ENCODE measurements at places on chromosomes 5 and 9.

DNA sequence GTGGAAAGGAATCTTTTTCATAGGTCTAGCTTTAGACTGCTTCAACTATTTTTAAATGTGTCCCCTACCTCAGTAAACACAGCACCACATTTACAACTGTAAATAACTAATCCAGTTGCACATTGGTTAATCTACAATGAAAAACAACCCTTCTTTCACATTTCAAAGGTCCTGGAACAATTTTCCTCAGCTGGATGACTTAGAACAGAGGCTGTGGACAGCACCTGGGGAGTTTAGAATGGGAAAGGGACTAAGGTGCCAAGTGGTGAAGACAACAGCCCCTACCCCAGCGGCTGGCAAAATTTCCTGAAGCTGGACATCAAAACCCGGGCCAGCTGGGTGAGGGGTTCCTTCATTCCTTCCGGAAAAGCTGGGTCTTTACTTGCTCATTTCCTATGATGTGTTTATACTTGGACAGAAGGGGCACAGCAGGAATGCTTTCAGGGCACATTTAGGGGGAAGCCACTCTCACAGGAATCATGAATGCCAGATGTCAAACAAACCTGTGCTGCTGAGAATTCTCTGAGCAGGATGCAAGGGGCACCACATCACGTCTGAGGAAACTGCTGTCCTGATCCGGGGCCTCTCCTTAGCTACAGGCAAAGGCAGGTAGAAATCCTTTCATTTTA, 158.3 kb downstream of the NR2F1-AS1 start:
- DNase-seq, result no peak

DNA sequence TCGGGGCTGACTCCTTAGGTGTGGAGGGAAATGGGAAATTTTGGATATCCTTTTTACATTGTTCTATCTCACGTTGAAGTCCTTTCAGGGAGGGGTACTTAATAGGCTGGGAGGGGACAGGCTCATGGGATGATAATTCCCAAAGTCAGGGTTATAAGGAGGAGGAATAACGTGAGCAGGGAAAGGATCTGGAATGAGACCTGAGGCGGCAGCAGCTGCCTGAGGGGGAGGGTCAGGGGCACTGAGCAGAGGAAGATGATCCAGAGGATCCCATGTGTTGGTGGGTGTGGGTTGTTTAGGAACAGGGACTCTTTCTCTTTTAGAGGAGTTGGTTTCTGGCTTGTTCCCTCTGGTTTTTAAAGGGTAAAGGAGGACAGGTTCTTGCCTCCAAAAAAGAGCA, 18.7 kb downstream of the IFT74 start:
- no peak for DNase-seq

- no peak for DNase-seq
These were observed 34.5 kb upstream of the SPARC start for GRCh38 chr5:151721087-151721646.

DNA sequence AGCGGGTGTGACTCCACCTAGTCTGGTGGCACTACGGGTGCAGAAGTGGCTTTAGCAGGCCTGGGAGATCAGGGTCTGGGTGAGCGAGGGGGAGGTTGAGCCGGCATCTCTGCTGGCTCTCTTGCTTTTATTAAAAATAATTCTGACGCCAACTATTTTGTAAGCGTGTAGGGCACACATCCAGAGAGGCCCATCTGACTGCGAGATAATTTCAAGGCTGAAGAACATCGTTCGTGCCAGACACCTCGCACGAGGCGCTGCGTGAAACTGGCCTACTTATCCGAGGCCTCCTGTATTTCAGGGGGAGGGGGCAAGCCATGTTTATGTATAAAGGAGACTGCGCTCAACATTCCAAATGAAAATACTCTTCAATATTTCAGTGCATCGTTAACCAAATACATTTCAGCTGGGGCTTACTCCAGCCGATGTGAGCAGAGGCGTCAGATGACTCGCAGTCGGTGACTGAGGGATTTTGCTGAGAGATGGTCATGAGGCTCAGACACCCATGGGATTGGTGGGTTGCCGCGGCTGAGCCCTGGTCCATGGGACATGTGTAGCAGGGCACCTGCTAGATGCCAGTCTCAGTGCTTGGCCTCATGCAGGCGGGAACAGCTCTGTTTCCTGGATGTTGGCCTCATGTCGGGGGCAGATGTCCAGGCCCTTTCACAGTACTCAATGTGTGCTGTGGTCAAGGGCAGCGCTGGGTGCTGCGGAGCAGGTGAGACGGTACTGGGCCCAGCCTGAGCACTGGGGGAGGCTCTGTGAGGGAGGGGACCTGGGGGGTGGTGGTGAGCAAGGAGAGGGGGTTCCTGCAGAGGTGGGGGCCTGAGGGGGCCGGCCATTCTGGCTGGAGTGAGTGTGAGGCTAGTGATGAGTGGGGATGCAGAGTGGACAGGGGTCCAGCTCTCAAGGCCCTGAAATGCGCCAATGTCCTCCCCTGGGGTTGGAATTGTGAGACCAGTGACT, 201.5 kb downstream of the DAB2IP start:
- DNase-seq, result peak; percentile 46

DNA sequence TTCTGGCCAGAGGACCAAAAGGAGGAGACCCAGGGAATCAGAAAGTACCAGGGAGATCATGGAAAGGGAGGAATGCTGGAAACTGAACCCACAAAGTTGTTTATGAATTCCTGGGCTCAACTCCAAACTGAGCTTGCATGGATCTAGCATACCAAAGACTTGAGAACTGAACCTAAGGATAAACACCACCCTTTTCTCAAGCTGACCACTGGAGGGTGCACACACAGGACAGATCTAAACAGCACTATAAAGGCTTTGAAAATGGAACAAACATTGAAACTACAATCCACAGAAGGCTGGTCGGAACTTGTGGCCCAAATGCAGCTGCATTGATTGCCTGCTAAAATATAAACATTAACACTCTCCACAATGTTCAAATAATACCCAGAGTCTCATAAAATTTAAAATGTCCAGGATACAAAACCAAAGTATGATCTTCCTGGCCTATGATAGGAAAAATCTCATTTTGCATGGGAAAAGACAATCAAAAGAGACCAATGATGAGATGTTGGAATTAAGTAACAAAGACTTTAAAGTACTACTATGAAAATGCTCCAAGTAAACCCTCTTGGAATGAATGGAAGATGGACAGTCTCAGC, 15.6 kb upstream of the IRF1 start:
- DNase-seq, result peak; percentile 90

Data from GM03348 (cell line).